Left forelimb (tissue), 1 donor: ENCODE measurements at places on chromosomes 5 and 9.
A peak's percentile ranks its signal among the peaks of the same experiment; 100 is the strongest.

DNA sequence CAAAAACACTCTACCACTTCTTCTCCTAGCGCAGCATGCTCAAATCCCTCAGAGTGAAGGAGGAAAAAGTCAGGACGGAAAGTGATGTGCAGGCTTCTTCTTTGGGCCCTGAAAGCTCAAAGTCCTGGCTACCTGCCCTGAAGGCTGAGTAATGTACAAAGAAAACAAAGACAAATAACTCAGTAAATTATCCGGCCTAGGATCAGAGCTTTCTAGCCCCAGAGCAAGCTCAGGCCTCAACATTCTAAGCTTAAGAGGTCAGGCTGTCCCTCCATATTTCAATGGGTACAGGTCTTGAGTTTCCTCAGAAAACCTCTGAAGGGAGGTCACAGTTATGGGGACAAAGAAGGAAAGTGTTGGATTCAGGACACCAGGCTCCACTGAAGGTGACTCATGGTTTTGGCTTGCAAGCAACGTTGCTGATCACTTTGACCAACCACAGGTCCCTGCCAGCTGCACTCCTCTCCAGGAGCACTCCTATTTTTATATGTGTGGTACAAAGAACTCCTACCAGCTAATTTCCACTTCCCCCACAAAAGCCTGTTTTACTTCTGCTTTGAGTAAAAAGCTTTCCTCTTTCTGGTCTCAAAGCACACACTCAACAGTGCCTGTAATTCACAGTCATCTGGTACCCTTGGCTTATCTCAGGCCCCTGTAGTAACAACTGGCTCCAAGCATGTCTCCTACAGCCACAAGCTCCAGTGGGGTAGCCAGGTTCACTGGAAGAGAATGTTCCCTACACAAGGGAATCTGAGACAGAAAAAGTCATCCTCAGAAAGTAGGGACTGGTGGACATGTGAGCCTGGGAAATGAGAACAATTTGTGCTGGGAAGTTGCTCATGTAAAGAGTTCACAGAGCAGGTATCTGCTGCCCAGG lies 115.7 kb downstream of the UGCG start:
- DNase-seq: no peak

- DNase-seq: peak; percentile 25
Observed at GRCh38 chr9:134912126-134912840, 5.4 kb downstream of the FCN1 start.

- no peak for DNase-seq
Observed at GRCh38 chr5:147051193-147051592, 172.6 kb upstream of the PPP2R2B start.

GRCh38 chr9:15274425-15274824 lies 32.6 kb downstream of the TTC39B start:
- no peak for DNase-seq

GRCh38 chr5:103295871-103296270 lies 37.3 kb downstream of the MACIR start:
- no peak for DNase-seq

GRCh38 chr5:93186076-93186682 lies 394.8 kb downstream of the NR2F1-AS1 start:
- DNase-seq: no peak

- no peak for DNase-seq
Observed at GRCh38 chr5:151864061-151864748, 60.4 kb downstream of the GLRA1 start.

DNA sequence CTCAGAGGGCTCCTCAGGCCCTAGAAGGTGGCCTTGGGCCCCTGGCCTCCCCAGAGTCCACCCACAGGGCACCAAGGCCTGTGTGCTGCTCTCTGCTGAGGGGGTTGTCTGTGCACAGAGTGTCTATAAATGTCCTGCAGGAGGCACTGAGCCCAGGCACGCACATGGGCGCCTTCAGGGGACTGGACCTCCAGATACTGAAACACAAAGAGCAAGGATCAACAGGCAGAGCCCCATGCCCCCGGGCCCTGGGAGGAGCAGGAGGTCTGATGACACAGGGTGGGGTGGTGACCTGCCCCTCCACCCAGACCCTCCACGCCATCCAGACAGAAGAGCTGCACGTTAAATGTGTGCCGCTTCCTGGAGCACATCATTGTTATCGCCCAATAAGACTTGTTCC lies 64.6 kb upstream of the SIMC1 start:
- DNase-seq: no peak

DNA sequence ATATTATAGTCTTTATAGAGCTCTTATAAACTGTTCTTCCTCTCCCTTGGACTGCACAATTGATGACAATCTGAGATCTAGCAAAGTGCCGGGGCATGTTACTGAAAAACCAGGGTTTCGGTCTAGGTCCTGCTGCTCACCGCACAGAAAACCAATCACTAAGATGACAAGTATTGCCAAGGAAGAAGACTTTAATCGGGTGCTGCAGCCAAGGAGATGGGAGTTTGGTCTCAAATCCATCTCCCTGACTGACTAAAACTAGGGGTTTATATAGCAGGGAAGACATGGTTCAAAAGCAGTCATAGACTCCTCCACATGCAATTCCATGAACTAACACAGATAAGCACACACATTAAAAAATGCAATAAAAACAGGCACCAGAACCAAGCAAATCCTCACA lies 390.6 kb downstream of the NFIB start:
- no peak for DNase-seq

GRCh38 chr9:129936222-129936621 lies 101.0 kb downstream of the USP20 start:
- DNase-seq: no peak

- DNase-seq: no peak
Observed at GRCh38 chr5:172646716-172647285, 5.7 kb downstream of the NEURL1B start.

- no peak for DNase-seq
Observed at GRCh38 chr9:71479621-71480020, 288.7 kb downstream of the CEMIP2 start.

DNA sequence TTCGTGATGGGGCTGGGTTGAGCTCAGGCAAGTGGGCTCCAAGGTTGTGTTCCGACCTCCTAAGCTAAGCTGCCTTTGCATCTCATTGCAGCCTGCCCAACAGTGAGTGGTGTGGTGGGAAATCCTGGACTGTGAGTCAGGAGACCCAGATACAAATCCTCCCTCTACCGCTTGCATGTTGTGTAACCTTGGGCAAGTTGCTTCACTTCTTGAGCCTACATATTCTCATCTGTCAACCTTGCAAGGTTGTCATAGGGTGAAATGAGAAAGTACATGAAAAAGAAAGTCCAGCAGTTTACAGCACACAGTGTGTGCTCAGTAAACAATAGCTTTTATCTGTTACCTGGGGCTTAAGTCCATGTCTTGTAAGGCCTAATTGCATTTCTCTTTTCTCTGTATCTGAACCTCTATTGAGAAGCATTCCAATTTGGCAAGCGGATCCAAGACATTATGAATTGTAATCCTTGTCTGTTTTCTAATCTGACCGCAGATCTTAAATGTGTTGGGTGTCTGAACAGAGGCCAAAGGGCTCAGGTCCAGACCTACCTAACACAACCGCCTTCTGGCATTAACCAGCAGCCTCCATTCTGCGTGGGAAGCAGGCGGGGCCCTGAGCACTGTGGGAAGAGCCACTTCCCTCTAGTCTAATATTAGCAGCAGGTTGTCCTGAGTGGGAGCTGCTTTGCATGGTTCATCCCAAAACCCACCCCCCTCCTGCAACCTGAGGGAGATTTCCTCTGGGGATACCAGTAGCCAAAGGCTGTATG lies 1.8 kb upstream of the GALNT12 start:
- DNase-seq: no peak

DNA sequence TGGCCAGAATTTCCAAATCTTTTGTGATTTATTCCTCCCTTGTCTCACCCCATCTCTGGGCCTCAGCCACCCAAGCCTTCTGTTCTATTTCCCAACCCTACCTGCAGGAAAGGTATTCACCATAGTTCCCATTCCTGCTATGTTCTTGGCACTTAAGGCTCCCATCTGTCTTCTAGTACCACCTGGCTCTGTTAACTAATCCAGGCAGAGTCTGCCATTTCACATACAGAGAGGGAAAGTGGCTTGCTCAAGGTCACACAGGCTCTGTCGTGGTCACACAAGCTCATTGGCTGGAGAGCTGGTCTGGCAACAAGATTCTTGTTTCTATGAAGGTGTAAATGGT lies 35.2 kb downstream of the COL27A1 start:
- no peak for DNase-seq

- DNase-seq: no peak
Observed at GRCh38 chr5:60541980-60542379, 158.0 kb downstream of the DEPDC1B start.

DNA sequence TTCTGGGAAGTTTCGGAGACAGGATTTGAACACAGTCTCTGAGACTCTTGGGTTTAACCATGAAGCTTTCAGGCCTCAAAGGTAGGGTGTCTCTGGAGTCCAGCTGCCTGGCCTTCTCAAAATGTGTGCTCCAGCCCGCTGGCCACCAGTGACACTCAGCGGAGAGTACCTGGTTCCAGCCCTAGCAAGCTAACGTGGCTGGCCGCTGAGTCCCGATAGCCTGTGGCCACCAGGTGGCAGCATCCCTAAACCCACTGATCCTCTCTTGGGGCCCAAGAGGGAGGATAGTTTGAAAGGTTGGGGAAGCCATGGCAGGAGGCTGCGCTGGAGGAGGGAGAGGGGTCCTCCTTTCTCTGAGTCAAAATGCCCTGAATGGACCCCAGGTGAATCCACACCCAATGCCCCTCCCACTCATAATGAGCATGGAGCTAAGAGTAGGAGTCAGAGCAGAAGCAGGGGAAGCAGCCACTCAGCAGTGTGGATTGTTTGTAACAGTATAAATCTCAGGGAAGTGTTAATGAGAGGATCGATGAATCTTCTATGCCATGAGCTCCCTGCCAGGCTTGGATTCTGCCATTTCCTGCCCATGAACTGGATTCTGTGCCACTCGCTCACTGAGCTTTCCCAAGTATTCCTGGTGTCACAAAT lies 5.4 kb upstream of the TIFAB start:
- peak; percentile 68 for DNase-seq
